ENCODE measurements at places on chromosomes 13 and 19.

GRCh38 chr19:3189702-3190469, 4.2 kb downstream of the NCLN start:
- no peak for DNase-seq

GRCh38 chr13:48708764-48709163, 55.0 kb downstream of the CYSLTR2 start:
- no peak for DNase-seq

DNA sequence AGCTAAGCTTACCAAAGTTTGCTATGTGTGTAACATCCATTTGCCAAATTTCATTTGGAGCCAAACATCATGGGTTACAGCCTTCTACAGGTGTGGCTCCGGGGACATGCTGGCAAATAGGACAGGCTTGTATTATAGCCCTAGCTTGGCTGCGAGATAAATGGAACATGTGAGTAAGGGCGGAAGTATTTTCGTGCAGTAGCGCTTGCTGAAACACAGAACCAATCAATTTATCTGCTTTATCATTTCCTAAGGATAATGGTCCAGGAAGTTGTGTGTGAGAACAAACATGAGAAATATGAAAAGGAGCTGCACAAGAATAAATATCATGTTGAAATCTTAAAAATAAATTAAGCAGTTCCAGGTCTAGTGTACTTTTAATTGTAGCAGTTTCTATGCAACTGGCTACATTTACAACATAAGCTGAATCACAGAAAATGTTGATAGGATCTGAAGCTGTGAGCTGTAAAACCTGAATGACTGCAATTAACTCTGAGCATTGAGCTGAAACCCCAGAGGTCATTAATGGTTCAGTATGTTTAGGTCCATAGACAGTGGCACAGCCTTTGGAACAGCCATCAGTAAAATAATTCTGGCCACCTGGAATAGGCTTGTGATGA, 22.2 kb upstream of the ZNF100 start:
- DNase-seq: no peak

- DNase-seq: no peak
Observed at GRCh38 chr13:37072024-37072423, 12.5 kb upstream of the SUPT20H start.

DNA sequence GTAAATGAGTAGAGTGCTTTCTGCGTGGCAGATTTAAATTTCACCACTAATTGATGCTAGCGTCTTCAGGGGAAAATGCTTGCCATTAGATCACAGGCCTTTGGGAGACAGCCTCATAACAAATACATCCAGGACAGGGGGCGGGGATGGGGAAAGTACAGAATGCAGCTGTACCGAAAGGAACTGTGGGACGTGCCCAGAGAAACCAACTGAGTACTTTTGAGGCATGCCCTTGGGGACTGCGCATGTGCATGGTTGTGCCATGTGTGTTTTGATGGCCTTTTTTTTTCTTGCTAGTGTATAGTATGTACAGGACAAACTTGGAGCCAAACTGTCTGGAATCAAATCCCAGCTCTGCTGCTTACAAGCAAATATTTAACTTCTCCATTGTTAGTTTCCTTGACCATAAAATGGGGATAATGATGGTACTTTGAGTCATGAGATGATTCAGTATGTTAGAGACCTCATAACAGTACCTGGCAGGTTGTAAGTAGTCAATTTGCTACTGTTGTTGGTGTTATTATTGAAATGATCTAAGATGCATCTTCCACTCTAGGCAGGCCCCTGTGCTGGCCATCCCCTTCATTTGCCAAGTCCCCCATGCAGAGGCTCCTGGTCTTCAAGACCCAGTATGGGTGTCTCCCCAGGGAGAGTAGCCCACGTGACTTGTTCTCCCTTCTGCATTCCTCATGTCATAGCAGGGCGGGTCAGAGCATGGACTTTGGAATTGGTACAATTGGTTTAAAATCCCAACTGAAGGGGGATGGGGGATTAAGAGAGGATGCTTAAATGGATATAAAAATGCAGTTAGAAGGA, 68.3 kb upstream of the NPAS1 start:
- no peak for DNase-seq
